ENCODE measurements at places on chromosomes 1 and 21. TPM values are rescaled to one million over a fixed set of nuclear protein-coding genes. Genes with fewer than 3 reads are reported as not detected.

- H3K27ac ChIP-seq: no peak overlapping the region
- H3K27me3 ChIP-seq: no peaks in the 10 kb centered on the region
- H3K4me3 ChIP-seq: no peak overlapping the region
- no peaks in the 10 kb centered on the region for H3K36me3 ChIP-seq
- no peak for DNase-seq
Measured at GRCh38 chr1:113875714-113876113, 4.2 kb upstream of the PTPN22 start.

RXRG gene
- 0.15 TPM for total RNA-seq

KPRP gene
- total RNA-seq: 0.09 TPM

DNA sequence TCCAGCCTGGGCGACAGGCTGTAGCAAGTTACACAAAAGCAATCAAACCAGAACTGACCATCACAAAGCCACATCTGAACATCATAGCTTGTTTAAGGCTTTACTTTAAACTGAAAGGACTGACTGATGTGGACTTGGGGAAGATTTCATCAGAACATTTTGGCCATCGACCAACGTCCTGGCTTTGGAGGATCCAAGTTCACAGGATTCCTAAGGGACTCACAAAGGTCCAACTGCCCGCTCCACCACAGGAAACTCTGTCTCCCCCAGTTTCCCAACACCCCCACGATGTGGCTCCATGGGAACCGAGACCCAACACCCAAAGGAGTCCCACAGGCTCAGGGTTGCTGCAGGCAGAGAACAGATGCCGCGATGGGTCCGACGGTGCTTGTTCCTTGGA lies 9.3 kb downstream of the SSU72 start:
- no peak for DNase-seq
- peaks cover 86% of the 10 kb centered on the region for H3K36me3 ChIP-seq
- no peaks in the 10 kb centered on the region for H3K27me3 ChIP-seq
- H3K27ac ChIP-seq: no peak overlapping the region

ST6GALNAC3 gene
- 3.1 TPM for total RNA-seq

ADAM15 gene
- total RNA-seq: 194 TPM

ANKRD34A gene
- 0.42 TPM for total RNA-seq

DNA sequence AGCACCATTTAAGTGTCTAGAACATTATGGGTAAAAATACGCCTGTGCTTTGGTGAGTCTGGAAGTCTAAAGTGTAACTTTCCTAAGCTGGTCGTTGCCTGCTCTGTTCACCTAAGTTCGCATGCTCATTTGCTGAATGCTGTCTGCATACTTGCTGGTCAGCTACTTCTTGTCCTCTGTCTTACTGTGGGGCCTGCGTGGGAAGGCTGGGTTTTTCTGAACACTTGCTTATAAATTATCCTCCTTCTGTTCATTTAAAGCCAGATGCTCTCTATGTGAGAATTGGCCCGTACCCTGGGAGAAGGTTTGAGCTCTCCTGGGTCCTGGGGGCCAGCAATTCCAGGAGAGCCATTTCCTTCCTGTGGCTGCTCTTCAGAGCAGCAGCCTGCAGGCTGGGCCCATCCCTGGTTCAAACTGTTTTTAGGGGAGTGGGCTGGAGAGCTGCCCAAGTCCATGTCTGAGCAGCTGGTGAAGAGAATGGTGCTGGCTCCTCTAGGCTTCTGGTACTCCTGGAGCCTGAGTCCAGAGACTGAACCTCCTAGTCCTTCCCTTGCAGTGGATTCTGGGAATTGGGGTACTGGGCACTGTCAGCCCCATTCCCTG lies 75.7 kb downstream of the GALNT2 start:
- H3K27me3 ChIP-seq: no peaks in the 10 kb centered on the region
- H3K36me3 ChIP-seq: no peaks in the 10 kb centered on the region
- no peak overlapping the region for H3K27ac ChIP-seq
- H3K4me3 ChIP-seq: no peak overlapping the region
- no peak for DNase-seq
- H3K4me1 ChIP-seq: peaks cover 9% of the 10 kb centered on the region

GRCh38 chr1:109467301-109467777 lies 993 bp downstream of the SYPL2 start:
- H3K36me3 ChIP-seq: no peaks in the 10 kb centered on the region
- H3K27me3 ChIP-seq: peaks cover 96% of the 10 kb centered on the region
- no peak for DNase-seq

MYBPHL gene
- total RNA-seq: not detected

All from esophagus squamous epithelium (tissue), 5 donors.